Liver (tissue), 10 donors: ENCODE measurements at places on chromosomes 1 and 21. TPM values are rescaled to one million over a fixed set of nuclear protein-coding genes. Genes with fewer than 3 reads are reported as not detected.

The HSPA6 gene
- polyA plus RNA-seq, result 0.63 TPM

- DNase-seq, result peak; percentile 48
These were observed 32.1 kb upstream of the KCNE1 start for GRCh38 chr21:34544032-34544496.

- DNase-seq, result no peak
These were observed 114.5 kb upstream of the TMPRSS15 start for GRCh38 chr21:18518054-18518481.

DNA sequence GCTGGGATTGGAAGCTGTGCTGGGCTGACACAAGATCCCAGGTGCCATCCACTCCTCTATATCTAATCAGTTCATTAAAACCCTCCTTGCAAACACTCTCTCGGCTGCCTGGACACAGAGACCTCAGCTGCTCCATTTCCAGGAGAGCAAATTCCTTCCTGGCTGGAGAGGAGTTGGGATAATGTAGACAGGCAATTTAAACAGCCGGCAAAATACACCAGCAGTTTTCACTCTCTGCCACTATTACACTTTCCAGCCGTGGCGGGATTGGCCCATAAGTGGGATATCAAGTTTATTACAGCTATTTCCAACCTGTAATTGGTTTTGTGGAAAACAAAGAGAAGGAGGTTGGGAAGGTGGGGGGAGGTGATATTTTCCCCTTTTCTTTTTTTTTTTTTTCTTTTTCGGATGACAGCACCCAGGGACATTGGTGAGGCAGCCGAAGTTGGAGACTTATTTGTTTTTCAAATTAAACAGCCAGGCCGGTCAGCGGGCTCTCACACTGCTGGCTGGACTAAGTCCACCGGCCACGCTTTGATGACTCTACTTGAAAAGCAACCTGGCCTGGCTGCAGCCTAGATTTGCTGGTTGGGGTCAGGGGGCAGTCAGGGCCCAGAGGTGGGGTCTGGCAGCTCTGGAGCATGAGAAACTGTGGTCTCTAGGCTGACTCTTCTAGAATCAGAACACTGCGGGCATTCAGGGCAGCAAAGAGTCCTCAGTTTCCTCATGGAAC lies 177.4 kb downstream of the IGSF21 start:
- peak; percentile 52 for DNase-seq

DNA sequence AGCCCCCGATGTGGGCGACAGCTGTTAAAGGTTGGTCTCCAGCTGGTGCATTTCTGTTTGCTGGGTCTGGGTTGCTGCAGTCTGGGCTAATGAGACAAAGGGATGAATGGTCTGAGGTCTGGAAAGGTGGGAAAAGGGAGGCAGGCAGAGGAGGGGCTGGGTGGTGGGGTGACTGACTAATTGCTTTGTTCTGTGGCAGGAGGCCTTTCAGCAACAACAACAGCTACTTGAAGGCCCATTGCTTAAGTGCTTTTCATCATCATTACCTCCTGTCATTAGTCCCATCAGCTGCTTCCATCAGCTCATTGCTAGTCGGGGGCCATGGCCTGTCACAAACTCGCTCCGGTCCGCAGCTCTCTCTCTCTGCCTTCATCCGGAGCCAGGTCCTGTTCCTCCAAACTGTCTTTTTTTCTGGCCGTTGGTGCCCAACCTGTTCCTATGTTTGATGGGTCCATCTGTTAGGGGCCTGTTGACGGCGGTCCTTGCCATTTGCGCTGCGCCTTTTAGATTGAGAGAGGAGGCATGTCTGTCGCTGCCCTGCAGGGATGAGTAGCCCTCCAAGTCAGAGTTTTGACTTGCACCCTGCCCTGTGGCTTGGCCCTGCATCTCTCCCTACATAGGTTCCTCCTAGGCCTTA lies 105.6 kb upstream of the PLXNA2 start:
- DNase-seq, result no peak

DNA sequence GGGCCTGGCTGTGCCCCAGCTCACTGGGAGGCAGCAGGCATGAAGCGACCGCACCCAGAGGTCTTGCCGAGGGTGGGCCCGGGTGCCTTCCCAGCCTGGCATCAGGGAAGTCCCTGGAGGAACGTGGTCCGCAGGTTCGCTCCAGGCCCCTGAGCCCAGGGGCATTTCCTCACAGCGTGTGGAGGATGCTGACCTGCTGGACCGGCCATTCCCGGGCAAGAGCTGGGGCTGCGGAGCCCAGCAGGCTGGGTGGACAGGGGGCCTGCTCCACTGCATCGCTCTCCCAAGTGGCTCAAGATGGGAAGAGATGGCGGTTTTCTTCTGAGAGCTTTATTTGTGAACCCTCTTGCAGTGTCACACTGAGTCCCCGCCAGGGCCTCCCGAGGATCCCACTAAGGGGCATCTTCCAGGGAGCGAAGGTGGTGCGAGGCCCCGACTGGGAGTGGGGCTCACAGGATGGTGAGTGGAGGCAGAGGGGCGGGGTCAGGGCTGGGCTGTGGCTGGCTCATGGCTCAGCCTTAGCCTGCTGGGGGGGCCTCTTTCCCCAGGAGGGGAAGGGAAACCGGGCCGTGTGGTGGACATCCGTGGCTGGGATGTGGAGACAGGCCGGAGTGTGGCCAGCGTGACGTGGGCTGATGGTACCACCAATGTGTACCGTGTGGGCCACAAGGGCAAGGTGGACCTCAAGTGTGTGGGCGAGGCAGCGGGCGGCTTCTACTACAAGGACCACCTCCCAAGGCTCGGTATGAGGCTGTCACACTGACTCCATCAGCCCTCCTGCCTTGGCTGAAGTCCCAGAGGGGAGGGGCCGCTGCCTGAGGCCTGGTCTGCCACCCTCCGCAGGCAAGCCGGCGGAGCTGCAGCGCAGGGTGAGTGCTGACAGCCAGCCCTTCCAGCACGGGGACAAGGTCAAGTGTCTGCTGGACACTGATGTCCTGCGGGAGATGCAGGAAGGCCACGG lies 7.2 kb upstream of the MMP23B start:
- no peak for DNase-seq

DNA sequence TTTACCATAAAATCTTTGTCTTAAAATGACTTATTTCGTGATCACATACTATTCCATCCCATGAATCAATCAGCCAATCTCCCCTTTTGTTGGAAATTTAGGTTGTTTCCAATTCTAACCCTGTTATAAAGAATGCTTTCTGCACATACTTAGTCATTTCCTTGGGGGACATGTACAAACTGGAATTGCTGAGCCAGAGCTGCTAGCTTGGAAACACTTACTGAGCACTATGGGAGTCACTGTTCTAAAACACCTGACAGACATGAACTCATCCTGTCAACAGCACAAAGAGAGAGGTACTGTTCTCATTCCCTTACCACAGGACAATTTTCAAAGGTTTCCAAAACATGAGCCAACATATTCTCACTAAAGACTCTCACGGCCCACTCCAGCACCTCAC lies 32.1 kb downstream of the AK2 start:
- DNase-seq, result no peak

- DNase-seq, result no peak
These were observed 92.5 kb upstream of the RUNX3 start for GRCh38 chr1:25022361-25023189.

The LAD1 gene
- polyA plus RNA-seq, result 12.5 TPM
